ENCODE measurements at places on chromosomes 11 and 22.

- DNase-seq, result no peak
Measured at GRCh38 chr11:103534959-103535358, 425.7 kb downstream of the DYNC2H1 start.

- no peak for DNase-seq
Measured at GRCh38 chr11:124085583-124085982, 29.7 kb upstream of the VWA5A start.

DNA sequence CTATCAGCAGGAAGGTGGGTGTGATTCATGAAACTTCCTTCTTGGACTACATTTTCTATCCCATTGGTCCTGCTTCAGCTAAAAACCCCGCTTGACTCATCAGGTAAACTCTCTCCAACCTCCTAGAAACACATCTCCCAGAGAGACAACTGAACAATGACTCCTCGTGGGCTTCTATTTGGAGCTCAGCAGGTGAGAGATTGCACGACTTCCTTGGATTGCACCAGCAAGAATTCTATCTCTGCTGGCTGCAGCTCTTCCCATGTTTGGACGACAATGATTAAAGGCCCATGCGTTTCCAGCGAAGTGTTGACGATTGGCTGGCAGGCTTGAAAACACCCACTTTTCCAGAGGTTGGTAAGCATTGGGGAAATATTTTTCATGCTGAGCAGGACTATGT is 216.1 kb upstream of the NTM start:
- DNase-seq, result no peak

GRCh38 chr11:80727315-80727714 is 1286.5 kb upstream of the TENM4 start:
- DNase-seq, result no peak

GRCh38 chr11:2290351-2290841 is 11.3 kb downstream of the C11orf21 start:
- no peak for DNase-seq

- no peak for DNase-seq
Measured at GRCh38 chr22:23089010-23089409, 18.7 kb downstream of the GNAZ start.

GRCh38 chr11:68135161-68135560 is 14.0 kb upstream of the CHKA start:
- DNase-seq, result no peak

DNA sequence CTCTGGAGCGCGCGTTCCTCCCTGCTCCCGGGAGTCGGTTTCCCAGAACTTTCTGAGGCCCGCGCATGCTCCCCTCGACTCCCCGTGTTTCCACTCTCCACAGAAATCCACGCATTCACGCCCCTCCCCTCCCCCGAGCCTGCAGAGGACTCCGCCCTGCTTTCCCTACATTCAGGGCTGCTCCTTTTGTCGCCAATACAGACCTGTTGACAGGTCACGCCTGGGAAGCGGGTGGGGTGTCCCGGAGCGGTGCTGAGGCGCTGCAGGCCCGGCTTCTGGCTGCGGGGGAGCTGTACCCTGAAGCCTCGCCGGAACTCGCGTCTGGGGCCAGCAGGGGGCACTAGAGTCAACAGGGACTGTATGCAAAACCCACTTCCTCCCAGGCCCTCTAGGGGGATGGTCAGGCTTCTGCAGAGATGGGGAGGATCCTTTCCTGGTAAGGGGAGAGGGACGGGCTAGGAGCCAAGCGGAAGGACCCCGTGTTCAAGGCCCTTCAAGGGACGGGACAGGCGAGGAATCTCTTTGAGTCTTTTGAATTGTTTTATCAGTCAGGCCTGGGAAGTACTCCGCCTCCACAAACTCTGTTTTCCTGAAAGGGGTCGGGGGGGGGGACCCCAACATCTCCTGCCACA is at the start of gene PRAME:
TSS of gene PRAME (minus strand) at position 294 of the 632 bp plus-strand sequence. CDS start 2,433 bp downstream, outside the sequence.
- no peak for DNase-seq

DNA sequence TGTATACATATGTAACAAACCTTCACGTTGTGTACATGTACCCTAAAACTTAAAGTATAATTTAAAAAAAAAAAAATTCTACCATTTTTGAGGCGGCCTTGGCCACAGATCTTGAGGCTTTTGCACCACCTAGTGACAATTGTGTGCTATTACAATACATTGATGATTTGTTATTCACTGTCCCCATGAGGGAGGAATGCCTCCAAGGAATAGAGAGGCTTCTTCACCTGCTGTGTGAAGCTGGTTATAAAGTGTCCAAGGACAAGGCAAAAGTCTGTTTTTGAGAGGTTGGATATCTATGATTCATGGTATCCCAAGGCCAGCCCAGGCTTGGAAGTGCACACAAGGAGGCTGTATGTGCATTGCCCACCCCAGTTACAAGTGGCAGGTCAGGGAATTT is 30.7 kb downstream of the SLC22A25 start:
- no peak for DNase-seq

DNA sequence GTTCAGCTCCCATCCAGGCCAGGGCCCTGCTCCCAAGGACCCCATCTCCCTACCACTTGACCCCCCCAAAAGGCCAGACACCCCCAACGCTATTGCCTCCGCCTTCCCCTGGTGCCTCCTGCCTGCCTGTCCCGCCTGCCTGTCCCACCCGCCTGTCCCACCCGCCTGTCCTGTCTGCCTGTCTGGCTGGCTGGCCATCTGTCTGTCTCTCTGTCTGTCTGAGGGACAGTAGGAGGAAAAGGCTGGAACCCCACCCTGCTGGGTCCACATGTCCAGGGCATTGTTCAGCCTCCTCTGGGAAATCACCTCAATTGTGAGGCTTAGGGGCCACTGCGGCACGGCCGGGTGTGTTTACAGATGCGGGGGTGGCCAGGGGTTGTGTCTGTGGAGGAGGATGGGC is 25.3 kb upstream of the CBX7 start:
- no peak for DNase-seq

GRCh38 chr11:88312628-88313027 is 24.9 kb downstream of the CTSC start:
- DNase-seq, result no peak

- DNase-seq, result no peak
Measured at GRCh38 chr11:111327908-111328624, 29.7 kb downstream of the POU2AF3 start.

GRCh38 chr11:130042093-130042591 is 27.6 kb upstream of the APLP2 start:
- peak; percentile 72 for DNase-seq

DNA sequence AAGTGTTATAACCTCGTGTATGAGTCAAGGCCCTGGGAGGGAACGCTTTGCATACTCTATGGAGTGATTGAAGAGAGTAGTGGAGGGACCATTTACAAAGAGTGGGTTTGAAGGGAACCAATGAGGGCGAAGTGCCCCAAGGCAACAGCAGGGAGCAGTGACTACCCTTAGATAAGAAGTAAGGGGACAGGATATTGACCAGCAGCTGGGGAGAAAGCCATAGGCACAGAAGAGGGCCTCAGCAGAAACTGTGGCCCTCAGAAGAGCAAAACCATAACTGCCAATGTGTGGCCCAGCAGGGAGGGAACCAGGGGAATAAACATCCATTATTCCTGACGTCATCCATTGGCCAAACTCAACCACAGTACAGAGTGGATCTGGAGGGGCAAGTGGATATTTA is 24.7 kb downstream of the PARVA start:
- no peak for DNase-seq

DNA sequence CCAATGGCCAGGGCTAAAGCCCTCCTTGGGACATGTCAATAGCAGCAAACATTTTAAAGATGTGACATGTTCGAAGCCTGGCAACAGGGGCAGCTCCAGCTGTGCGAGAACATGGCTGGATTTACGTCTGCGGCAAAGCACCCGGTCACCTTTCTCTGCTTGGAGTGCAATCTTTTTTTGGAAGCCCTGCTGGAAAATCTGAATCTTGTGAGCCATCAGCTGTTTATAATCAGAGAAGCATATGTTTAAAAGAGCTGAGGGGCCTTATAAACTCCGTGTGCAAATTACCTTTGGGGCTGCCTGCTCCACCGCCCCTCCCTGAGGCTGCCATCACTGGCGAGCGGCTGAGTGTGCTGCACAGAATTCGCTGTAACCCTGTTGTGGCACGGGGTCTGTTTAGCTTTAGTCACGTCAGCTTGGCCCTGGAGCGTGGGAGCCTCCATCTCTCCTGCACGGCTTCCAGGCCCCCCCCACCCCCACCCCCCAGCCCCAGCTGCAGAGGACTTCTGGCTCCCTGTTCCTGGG is 9.0 kb upstream of the KCNQ1OT1 start:
- DNase-seq, result no peak

DNA sequence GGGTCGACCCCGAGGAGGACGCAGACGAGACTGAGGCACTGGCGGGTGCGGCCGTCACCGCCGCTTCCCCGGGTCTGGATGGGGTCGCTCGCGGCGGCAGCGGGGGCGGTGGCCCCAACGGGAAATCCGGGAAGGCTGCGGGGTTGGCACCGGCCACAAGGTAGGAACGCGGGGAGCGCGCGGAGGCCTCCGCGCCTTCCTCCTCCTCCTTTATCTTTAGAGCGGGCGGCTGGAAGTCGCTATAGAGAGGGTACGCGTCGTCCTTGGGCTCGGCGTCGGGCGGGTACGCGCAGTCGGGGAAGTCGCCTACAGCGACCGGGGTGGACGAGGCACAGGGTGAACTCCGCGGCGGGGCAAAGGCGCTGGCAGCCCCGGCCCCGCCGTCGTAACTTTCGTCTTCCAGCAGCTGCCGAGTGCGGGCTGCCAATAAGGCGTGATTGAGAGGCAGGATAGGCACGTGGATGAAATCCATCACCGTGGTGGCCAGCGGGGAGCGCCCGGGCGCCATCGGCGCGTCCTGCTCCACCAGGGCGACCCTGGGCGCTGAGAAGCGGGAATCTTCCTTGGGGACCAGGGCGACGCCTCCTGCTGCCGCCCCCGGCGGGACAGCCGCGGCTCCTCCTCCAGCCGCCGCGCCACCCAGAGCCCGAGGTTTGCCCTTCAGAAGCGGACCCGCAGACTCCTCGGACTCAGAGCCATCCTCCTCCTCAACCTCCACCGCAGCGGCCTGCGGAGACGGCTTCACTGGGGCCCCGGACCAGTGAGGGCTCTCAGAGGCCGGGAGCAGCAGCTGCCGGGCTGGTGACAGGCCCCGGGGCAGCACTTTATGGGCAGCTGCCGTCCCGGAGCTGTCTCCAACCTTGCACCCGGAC is 1.7 kb downstream of the PGR start:
- no peak for DNase-seq

- DNase-seq, result no peak
Measured at GRCh38 chr11:788953-789940, 643 bp downstream of the CEND1 start.

DNA sequence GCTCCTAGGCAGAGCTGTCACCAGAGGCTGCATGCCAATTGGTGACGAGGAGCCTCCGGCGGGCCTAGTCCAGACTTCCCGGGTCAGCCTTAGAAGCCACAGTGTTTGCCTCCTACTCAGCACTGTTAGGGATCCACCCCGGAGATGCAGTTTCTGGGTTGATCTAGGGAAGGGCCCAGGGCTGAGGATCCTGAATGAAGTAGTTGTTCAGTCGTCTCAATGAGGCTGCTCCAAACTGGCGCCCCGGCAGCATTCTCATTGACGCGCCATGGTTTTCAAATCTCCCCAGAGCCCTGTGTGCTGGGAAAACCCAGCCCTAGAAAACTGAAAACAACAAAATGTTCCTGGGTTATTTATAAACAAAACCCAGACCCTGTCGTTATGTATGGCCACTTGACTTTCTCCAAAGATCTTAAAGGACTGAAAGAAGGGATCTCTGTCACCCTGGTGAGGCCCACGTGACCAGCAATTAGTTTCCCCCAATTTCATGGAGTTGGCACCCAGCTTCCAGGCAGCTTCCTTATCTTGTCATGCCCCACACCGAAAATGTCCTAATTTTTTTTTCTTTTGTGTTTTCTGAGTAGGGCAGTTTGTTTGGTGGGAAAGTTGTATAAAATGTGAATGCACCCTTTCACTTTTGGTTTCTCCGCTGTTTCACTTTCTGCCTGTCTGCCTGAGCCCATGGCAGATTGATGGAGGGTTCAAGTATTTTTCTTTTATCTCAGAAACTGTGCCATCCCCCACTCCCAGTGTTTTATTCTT is 2.0 kb upstream of the EHD1 start:
- DNase-seq, result no peak

DNA sequence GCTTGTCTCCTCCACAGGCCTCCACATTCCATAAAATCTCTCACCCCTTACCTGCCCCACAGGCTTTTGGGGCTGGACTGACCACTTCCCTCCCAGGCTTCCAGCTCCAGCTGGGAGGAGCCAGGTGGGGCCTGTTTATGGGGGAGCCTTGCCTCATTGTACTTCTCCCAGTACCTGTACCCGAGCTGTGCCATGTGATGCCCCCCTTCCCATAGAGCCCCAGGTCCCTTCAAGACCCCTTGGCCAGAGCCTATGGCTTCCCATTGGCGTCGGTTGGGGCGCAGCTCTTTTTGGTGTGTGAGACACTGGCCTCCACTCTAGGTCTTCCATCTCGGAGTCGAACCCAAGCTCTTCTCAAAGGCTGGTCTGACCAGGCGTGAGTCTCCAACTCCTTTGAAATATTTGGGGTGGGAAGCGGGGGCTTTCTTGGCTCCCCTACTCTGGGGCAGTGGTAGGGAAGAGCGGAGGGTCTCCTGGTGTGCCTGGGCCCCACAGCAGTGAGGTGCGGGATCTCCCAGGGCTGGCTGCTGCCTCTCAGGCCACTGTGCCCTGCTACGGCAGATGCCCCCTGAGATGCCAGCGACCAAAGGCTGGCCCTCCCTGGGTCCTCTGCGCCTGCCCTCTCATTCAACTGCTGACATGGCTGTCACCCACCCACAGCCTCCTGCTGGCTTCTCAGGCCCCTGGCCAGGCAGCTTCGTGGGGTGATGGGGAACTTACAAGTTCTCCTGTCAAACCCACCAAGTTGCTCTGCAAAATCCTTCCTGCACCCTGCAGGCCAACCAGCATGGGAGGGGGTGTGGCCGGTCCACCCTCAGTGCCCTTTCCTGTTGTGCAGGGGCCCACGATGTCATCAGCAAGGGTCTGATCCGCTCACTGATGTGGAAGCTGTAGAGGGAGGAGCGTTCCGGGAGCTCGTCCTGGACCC is 25.7 kb downstream of the DRICH1 start:
- DNase-seq, result no peak

GRCh38 chr11:75768909-75769771 is 562 bp downstream of the DGAT2 start:
- no peak for DNase-seq

GRCh38 chr11:12653729-12654128 is 20.5 kb upstream of the TEAD1 start:
- DNase-seq, result no peak
